Breast epithelium (tissue), 4 donors: ENCODE measurements at places on chromosomes 5 and 9. TPM values are rescaled to one million over a fixed set of nuclear protein-coding genes. Genes with fewer than 3 reads are reported as not detected.

RNF180 gene
- total RNA-seq: 14.4 TPM

GLRX gene
- total RNA-seq: 72.8 TPM

PRDM9 gene
- not detected for total RNA-seq

HOMER1 gene
- total RNA-seq: 26.2 TPM

IRX1 gene
- 27.8 TPM for total RNA-seq

OR2V1 gene
- not detected for total RNA-seq

RBM18 gene
- 20.9 TPM for total RNA-seq

SERINC5 gene
- total RNA-seq: 28.5 TPM

SLCO6A1 gene
- total RNA-seq: not detected

NFIB gene
- 237 TPM for total RNA-seq

ICE1 gene
- 47.7 TPM for total RNA-seq

ANKRD33B gene
- total RNA-seq: 5.3 TPM

IL13 gene
- 0.33 TPM for total RNA-seq

FOXD1 gene
- total RNA-seq: 0.32 TPM

DNA sequence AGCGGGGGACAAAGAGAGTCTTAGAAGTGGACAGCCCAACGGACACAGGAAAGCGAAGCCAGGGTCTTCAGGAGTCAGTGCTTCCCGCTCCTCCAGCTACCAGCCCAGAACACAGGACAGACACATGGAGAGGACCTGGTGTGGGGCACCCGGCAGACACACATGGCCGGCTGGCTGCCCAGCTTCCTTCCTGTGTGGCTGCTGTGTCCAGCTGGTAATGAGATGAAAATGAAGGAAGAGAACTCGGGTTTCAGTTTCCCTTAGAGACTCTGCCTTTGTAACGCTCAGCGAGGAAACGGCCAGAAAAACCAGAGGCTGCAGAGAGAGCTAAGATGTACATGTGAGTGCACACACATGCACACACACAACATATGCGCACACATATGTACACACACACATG, 87.5 kb downstream of the SECISBP2 start:
- no peak for DNase-seq

DNA sequence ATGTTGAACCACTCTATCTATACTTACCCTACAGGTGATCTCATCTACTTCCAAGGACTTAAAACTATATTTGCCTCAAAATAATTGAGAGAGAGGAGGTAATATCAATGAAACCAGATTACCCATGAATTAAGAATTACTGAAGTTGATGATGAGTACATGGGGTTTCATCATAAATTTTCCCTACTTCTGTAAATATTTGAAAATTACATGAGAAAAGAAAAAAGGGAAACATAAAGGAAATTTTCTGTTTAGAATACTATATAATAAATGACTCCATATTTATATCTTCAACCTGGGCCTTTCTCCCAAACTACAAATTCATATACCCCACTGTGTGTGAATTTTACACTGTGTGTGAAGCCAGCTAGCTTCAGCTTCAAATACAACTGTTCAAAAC, 2.6 kb downstream of the TSTD2 start:
- DNase-seq: no peak

- no peak for DNase-seq
Observed at GRCh38 chr5:125274211-125274610, 527.8 kb upstream of the ZNF608 start.

DNA sequence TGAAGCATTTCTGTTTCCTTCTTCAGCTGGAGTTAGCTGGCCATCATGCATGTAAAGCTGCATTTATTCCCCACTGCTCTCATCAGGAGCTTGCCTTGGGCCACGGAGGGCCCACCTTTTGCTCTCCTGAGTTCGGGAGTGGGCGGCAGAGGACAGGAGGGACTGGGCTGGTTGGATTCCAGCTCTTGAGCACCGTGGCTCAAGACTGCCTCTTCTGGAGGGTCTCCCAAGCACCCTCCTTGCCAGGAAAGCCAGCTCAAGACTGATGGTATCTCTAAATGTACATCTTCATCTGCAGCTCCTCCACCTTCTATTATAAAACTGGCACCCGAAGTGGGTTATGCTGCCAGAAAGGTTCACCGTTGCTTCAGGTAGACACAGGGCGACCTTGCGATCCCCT, 399.6 kb upstream of the IRX1 start:
- DNase-seq: no peak

GRCh38 chr5:142314606-142315005, 10.2 kb downstream of the SPRY4 start:
- DNase-seq: no peak

GRCh38 chr9:130549093-130549735, 30.2 kb upstream of the FUBP3 start:
- no peak for DNase-seq

- no peak for DNase-seq
Observed at GRCh38 chr5:122880749-122881148, 35.3 kb downstream of the SNX24 start.

DNA sequence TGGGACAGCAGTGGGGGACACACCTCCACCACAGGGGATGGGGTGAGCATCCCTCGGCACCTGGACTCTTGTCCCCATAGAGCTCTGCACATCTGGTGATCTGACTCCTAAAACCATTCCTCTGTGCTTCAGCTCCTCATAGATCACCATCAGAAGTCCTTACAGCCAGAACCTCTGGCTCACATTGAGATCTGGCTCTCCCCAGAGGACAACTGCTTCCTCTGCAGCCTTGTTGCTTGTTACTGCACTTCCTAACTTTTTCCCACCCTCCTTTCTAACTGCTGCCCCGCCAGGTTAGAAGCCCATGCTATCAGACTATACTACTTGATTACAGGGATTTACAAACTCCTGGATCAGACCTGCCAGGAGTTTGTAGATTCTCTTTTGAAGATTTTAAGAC, 64.5 kb downstream of the ARSB start:
- DNase-seq: no peak

- no peak for DNase-seq
Observed at GRCh38 chr5:178536541-178537466, 53.4 kb downstream of the COL23A1 start.

DNA sequence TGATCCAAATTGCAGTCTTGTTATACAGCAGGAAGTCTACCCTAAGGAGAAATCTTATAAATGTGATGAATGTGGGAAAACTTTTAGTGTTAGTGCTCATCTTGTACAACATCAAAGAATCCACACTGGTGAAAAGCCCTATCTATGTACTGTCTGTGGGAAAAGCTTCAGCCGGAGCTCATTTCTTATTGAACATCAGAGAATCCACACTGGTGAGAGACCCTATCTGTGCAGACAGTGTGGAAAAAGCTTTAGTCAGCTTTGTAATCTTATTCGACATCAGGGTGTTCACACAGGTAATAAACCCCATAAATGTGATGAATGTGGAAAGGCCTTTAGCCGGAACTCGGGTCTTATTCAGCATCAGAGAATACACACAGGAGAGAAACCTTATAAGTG, 10.4 kb downstream of the ZNF189 start:
- DNase-seq: no peak

DNA sequence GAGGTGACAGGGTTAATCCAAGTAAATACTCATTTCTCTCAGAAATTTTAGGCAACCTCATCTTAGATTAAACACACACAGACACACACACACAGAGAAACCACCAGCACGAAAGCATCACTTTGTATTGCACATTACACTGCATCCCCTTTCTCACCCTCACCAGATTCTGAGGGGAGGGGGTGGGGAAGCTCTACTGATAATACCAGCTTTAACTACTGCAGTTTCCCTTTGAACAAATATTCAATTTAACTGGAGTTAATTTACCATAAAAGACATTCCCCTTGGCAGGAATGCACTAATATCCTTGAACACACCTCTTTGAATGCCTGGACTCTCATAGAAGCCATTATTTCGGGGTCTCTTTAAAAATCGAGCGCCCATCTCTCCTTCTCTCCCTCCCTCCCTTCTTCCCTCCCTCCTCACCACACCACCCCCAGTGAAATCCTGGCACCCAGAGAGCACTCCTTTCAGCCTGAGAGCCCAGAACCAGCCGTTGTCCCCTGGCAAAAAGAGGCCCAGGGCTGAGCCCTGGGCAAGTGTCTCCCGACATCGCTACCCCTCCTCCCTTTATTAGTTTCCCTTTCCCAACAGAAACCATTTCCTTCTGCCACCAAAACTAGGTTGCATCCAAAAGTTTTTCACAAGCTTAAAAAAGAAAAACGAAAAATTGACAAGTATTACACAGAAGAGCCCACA, 2.8 kb upstream of the NFIB start:
- no peak for DNase-seq

GRCh38 chr5:94709277-94709676, 90.8 kb downstream of the SLF1 start:
- no peak for DNase-seq

- no peak for DNase-seq
Observed at GRCh38 chr9:77946969-77947620, 84.5 kb downstream of the GNAQ start.

GRCh38 chr5:1231354-1231905, 6.2 kb downstream of the SLC6A18 start:
- DNase-seq: no peak

- no peak for DNase-seq
Observed at GRCh38 chr5:522116-522515, 2.1 kb downstream of the SLC9A3 start.

- peak; percentile 73 for DNase-seq
Observed at GRCh38 chr5:72847989-72848473, 31.6 kb downstream of the TNPO1 start.

GRCh38 chr9:34506623-34507022, 16.2 kb downstream of the ENHO start:
- DNase-seq: no peak

GRCh38 chr5:26691486-26691885, 346.9 kb downstream of the CDH9 start:
- no peak for DNase-seq

- no peak for DNase-seq
Observed at GRCh38 chr9:124018730-124019697, 7.4 kb downstream of the LHX2 start.

- no peak for DNase-seq
Observed at GRCh38 chr9:135350003-135350315, 129.6 kb upstream of the PPP1R26 start.

DNA sequence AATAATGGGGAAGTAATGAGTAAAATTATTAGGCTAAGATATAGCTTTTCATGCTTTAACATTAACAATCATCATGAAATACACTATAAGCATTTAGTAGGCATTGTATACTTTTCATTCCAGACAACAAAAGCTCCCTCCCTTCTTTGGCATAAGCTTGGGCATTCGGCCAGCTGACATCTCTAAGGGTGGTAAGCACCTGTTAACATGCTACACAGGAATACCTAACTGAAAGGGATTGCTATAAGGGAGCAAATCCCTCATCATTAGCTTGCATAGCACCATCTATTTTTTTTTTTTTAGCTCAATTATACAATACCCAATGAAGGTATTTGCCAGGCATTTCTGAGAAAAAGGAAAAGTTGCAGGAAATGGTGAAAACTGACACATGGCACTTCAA, 16.6 kb downstream of the STRBP start:
- no peak for DNase-seq

DNA sequence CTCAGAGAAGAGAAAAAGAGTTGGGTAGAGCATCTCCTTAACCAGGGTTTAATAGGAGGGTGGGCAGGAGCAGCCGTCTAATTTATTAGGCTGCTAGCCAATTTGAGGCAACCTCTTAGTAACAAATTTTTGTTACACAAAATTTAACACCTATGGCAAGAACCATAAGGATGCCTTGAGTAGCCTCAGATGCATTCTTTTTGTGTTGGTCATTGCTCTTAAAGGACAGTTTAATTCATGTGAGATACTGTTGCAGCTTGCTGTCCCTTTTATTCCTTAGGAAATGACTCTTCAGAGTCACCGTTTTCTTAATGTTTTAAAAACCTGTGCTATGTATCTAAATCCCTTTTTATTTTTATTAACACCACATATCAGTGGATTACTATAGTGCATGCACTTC, 255.1 kb downstream of the MAST4 start:
- no peak for DNase-seq

GRCh38 chr5:8829323-8830029, 716.4 kb downstream of the SEMA5A start:
- no peak for DNase-seq

DNA sequence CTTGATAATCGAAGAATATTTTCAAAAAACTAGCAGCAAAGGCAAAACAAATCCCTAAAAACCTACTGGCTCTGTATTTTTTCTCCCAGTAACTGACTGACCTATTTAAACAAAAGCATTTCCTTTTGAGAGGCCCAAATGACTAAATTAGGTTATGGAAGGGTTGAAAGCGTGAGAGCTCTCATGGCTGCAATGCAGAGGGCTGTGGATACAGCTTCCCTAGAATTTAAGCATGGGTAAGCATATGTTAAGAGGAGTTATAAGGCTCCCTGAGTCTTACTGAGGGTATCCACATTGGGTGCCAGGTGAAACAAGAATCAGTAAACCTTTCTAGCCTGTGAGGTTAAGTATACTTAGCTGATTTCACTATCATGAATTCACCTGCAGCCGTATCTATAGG, 32.3 kb downstream of the SHISAL2B start:
- no peak for DNase-seq

DNA sequence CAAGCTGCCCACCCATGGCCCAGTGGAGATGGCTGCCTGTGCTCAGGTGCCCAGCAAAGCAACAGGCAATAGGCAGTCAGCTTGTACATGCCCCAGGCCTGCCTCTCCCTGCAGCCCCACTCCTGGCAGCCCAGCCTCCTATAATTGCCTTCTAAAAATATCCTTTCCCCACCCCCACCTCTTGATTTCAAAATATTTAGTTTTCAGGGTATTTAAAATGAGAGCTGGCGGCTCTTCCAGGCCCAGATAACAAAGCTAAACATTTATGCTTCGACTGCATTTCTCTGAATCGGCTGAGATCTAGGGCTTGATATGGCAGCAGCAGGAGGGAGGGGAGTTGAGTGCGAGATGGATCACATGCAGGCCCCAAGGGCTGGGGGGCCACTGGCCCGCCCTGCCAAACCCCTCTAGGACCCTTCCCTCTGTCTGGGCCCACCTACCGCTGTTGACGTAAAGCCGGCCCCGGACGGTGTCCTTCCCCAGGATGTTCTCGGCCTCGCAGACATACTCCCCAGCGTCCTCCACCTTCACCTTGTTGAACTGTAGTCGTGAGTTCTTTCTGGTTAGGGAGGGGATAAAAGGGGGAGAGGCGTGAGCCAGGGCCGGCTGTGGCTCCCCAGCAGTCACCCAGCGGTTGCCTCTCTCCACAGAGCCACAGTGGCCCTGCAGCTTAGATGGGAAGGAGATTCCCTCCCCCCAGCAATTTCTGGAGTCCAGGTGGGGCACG, 85.0 kb downstream of the PSD2 start:
- no peak for DNase-seq

GRCh38 chr5:78771260-78772205, 123.0 kb upstream of the LHFPL2 start:
- no peak for DNase-seq

GRCh38 chr5:6831678-6832671, 118.7 kb downstream of the TENT4A start:
- no peak for DNase-seq

- DNase-seq: no peak
Observed at GRCh38 chr5:35153375-35153932, 76.8 kb downstream of the PRLR start.

- DNase-seq: no peak
Observed at GRCh38 chr5:141366016-141366896, 2.3 kb downstream of the PCDHGA5 start.

GRCh38 chr9:107224252-107224651, 58.8 kb upstream of the RAD23B start:
- no peak for DNase-seq
